Foreskin keratinocyte (primary cell): ENCODE measurements at places on chromosomes 16 and 17. TPM values are rescaled to one million over a fixed set of nuclear protein-coding genes. Genes with fewer than 3 reads are reported as not detected.

Gene CBX2
- total RNA-seq, result 5.9 and 6.9 TPM in 2 replicates

Gene NMRAL1
- 75.5 and 75.9 TPM in 2 replicates for total RNA-seq

Gene PTX4
- not detected in 2 replicates for total RNA-seq

Gene SLFN14
- total RNA-seq, result not detected in 2 replicates

Gene KDM6B
- 4.5 and 6.4 TPM in 2 replicates for total RNA-seq

Gene DOC2B
- not detected in 2 replicates for total RNA-seq

Gene RAB11FIP4
- total RNA-seq, result 7.1 and 9.0 TPM in 2 replicates
